Bronchial epithelial cell (primary cell): ENCODE measurements at places on chromosomes 16 and 17.

DNA sequence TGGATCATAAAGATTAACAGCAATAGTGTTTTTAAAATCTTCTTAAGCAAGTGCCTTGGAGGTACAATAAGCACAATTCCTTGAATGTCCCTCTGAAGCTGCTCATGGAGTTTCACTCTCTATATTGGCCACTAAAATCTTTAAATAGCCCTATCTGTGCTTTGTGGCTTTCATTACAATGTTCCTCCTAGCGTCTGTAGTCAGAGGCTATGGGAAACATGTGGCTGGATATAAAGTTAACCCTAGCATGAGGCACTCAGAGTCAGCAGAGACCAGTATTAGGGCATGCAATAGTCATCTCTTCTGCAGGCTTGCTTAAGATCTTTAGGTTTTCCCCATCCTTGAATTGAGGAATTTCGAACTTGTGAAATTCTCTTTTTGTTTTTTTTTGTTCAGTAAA, 668.2 kb downstream of the CDH11 start:
- DNase-seq, result no peak

DNA sequence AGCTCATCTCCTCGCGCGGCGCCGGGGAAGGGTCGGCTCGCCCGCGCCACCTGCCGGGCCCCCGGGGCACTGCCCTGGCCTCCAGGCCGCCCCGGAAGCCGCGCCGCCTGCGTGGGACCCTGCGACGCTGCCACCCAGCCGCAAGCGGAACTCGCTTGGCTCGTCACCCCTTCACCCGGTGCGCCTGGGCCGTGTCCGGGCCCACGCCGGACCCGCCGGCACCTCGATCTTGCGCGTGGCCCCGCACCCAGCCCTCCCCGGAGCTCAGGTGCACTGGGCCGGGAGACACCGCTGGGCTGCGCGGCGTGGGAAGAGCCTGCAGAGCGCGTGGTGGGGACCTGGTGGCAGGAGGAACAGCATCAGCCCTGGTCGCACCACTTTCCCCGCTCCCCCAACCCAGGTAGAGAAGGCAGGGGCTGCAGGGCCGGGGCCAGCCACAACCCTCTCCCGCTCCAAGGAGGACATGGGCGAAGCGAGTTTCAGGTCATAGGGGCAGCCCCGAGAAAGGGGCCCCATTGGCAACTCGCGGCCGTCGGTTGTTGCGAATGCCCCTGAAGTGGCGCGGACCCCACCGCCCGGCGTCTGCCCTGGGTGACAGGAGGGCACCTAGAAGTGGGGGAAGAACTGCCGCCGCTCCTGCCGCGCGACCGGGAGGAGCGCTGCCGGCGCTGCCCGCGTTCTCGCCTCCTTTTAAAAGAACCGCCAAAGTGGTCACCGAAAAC, 363 bp upstream of the MIF4GD start:
- peak; percentile 29 for DNase-seq

DNA sequence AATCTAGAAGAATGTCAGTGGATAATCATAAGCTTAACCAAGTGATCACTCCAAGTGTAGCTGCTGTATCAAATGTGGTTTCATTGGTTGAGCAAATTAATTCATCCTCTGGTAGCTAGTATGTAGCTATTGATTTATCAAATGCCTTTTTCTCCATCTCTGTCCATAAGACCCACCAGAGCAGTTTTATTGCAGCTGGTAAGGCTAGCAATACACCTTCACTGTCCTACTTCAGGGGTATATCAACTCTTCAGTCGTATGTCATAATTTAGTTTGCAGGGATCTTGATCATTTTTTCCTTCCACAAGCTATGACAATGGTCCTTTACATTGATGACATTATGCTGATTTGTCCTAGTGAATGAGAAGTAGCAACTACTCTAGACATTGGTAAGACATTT, 158.8 kb downstream of the PRKCB start:
- DNase-seq, result no peak

DNA sequence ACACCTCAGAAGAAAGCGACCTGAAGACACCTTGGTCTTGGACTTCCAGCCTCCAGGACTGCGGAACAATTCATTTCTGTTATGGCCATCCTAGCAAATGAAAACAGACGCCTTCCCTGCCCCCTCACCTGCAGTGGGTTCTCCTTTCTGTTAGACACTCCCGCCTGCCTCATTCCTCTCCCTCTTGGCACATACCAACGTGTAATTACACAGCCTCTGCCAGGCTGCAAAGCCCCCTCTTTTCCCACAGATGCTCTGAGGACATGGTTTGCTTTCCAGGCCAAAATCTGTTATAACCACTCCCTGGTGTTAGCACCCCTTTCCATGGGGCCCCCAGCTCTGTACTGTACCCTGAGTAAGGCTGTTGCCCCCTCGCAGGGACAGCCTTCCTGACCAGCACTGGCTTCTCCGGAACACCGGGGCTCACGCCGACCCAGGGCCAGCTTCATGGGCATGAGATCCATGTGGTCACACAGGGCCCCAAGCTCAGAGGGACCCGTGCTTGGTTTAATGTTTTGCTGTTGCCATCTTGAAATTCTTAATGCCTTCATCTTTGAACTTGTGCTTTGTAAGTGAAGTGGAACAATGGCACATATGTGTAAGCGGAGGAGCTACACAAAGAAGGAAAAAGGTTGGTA, 64.1 kb downstream of the SDK2 start:
- DNase-seq, result no peak

DNA sequence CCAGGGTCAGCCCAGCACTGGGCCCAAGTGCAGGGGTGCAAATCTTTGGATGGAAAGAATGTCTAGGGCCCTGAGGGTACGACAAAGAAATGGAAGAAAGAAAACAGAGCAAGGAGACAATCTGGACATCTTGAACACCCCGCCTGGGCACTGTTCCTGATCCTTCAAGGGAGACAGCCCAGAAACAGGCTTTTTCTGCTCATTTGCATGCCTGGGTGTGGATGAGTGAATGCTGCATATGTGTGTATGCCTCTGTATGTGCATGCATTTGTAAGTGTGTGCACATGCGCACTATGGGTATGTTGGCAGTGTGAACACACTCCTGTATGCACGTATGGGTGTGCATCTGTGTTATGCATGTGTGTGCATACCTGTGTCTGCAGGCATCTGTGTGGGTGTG, 79.2 kb downstream of the ZNF423 start:
- DNase-seq, result no peak

DNA sequence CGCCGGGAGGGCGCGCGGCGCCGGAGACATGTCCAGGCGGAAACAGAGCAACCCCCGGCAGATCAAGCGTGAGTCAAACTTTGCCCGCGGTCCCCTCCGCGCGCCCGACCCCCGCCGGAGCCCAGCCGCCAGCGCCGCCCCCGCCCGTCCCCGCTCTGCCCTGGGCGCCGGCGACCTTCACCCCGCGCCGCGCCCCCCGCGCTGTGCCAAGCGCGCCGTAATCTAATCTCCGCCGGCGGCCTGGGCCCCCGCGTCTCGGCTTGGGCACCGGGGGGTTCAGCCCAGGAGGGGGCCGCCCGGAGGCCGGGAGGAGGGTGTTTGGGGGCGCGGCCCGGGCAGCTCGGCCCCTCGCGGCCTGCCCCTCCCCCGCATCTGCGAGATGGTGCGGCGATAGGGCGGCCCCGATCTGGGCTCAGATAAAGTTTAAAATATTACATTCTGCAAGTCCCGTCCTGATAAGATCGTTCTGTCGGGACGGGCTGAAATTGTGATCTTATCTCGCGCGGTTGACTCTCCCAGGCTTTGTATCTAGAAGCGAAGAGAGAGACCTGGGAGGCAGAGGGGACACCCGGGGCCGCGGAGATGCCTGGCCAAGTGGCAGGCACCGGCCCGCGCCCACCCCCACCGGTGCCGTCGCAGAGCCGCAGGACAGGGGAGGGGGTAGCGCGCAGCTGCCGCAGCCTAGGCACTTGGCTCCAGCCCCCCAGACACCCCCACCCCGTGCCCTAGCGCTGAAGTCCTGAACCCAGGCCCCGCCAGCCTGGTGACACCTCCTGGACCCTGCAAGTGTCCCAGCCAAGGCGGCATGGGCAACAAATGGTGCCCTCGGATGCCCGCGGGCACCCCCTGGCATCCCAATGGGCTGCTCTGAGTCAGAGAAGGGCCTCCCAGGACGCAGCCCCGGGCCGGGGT, 787 bp downstream of the ZFPM1 start:
- DNase-seq, result peak; percentile 11

DNA sequence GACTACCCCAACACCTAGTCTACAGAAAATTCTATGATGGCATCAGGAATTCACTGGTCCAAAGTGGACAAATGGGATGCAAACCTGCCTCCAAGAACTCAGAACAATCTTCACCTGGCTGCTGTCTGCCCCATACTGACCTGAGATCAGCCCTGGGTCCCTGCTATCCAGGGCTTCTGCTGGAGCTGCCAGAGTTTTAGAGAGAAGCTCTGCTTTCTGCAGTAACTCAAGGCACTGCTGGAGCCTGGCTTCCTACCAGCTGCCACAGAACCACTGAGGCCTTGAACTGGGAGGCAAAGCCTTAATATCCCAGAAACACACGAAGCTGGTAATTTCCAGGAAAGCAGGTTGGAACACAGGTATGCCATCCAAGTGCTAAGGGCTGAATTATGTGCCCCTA, 7.5 kb downstream of the TMEM170A start:
- no peak for DNase-seq

- DNase-seq, result peak; percentile 22
These were observed 712 bp upstream of the SPECC1 start for GRCh38 chr17:20008242-20009051.

DNA sequence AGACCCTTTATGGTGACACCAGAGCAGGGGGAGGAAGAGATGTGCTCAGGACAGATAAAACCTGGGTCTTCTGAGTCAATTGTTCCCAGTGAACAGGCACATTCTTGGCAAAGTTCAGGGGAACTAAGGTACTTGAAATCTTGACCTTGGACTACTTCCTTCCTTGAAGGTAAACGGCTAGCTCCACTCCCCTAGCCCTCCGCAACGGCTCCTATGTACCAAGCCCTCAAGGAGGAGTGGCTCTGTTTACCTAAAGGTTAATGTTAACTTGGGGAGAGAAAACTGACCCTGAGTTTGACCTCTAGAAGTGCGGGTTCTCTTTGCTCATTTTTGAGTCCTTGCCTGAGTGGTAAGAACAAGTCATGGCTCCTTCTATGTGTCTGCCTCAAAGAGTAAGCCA, 7.8 kb downstream of the TTLL6 start:
- no peak for DNase-seq

GRCh38 chr16:21962475-21962874, 9.3 kb downstream of the UQCRC2 start:
- no peak for DNase-seq

DNA sequence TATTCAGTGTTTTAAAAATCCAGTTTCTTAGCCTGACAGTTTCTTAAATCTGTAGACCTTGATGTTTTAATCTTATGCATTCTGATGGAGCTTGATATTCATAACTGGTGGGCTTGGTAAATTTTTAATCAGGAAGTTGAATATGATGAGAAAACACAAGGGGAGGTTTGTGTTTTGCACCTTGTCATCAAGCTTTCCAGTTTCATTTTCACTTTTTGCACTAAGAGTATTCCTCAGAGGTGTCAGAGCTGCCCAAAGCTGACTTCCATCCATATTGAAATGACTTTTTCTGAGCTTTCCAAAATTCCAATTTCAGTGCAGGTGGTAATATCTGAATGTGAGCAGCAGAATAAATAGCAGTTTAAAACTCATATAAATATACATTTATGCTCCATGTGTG, 555.0 kb upstream of the RBFOX1 start:
- DNase-seq, result no peak

- no peak for DNase-seq
These were observed 13.2 kb downstream of the CMTM3 start for GRCh38 chr16:66617728-66618127.

DNA sequence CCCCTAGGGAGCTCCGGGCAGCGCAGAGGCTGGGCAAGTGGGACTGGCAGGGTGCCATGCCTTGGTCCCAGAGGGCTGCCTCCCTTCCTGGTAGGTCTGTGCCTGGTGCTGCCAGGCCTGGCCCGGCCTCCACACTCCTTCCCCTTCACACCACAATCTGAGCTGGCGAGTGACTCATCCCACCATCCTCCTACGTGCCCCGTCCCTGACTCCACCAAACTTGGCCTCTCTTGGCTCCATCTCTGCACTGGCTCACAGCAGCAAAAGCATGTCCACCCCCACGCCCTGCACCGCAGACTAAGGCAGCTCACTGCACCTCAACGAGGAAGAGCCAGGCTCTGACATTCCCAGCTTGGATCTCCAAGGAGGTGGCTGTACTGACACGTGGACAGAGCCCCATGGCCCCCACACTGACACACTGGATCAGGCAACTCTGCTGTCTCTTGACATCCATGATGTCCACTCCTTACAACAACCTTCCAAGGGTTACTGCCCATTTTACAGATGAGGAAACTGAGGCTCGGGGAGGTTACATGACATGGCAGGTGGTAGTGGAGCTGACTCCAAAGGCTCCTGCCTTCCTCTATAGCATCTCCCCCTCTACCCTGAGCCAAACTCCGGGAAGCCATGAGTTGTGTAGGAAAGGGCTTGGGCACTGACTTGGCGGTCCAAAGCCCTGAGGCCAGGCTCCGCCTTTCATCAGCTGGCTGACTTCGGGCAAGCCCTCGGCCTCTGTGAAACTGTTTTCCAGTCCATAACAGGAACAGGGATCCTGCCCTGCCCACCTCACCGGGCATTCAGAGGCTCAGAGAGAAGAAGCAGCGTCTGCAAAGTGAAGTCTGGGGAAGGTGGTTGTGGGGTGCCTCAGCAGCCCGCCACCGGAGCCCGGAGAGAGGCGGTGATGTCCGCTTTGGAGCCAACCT, 20.1 kb upstream of the KRT19 start:
- peak; percentile 99 for DNase-seq

- peak; percentile 39 for DNase-seq
These were observed 3.7 kb downstream of the HPR start for GRCh38 chr16:72066747-72067146.

- no peak for DNase-seq
These were observed 35.2 kb upstream of the SIAH1 start for GRCh38 chr16:48420437-48420836.

- no peak for DNase-seq
These were observed 788 bp upstream of the EXOC3L1 start for GRCh38 chr16:67190448-67191399.

- DNase-seq, result no peak
These were observed 9.0 kb upstream of the MTSS2 start for GRCh38 chr16:70694868-70695218.

DNA sequence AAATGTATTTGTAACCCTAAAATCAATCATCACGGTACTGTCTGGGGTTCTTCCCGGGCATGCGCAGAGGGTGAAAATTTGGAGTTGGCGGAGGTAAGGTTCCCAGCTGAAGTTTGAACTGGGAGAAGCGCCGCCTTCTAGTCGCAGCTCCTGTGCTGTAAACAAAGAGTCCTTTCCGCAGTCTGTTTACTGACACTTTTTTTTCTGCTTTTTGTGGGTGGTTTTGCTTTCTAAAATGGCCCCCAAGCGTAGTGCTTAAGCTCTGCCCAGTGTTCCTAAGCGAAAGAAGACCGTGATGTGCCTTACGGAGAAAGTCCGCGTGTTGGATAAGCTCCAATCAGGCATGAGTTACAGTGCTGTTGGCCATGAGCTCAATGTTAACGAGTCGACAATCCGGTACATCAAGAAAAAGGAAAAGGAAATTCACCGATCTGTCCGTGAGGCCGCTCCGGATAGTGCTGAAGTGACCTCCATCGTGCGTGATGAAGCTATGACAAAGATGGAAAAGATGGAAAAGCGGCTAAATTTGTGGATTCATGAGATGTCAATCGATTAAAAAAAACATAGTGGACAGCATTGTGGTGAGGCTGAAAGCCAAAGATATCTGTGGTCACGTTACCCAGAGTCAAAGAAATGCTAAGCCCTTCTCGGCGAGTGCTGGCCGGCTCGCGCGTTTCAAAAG, 570 bp upstream of the CFDP1 start:
- DNase-seq, result peak; percentile 93

- DNase-seq, result no peak
These were observed 147.8 kb downstream of the NTN1 start for GRCh38 chr17:9169116-9169515.

- no peak for DNase-seq
These were observed 15.1 kb downstream of the UNC45B start for GRCh38 chr17:35162755-35163154.

- no peak for DNase-seq
These were observed 105.0 kb downstream of the TANGO6 start for GRCh38 chr16:68948230-68948910.
